Stimulated activated CD8-positive, alpha-beta memory T cell treated with anti-CD3 and anti-CD28 coated beads, Interleukin-7, amount 100 ng/mL, for 4 hours (primary cell): ENCODE measurements at places on chromosomes 2 and 18.
A peak's percentile ranks its signal among the peaks of the same experiment; 100 is the strongest.

- no peak for DNase-seq
Measured at GRCh38 chr2:229943770-229944449, 21.6 kb downstream of the FBXO36 start.

DNA sequence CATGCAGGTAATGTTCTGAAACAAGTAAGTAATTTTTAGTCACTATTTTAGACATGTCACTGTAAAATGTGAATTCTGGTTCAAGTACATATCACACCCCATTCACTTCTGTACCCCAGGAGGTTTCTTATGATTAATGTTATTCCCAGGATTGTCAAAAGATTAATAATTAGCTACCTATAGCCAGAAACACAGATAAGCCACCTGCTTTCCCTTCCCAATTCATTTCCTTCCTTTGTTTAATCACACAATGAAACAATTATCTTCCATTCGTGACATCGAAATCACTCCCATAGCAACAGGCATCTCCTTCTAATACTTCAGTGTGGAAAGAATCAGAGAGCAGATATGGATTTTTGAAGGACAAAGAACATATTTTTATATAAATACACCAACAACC, 1650.3 kb upstream of the CELF4 start:
- DNase-seq, result no peak

DNA sequence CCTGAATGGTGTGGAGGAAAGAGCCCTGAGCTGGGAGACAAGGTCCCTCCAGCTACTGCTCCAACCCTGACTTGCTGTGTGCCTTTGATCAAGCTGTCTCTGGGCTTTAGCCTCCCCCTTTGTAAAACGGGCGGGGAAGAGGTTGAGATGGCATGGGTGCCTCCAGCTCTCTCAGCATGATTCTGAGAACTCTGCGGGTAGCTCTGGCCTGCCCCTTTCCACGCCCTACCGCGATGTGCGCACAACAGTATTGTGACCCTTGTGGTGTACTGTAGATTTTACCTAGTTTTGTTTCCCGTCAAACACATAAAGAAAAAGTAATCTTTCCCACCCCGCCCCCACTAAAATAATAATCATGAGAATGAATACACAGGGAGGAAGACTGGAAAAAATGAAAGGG, 5.3 kb downstream of the CD8A start:
- peak; percentile 75 for DNase-seq

DNA sequence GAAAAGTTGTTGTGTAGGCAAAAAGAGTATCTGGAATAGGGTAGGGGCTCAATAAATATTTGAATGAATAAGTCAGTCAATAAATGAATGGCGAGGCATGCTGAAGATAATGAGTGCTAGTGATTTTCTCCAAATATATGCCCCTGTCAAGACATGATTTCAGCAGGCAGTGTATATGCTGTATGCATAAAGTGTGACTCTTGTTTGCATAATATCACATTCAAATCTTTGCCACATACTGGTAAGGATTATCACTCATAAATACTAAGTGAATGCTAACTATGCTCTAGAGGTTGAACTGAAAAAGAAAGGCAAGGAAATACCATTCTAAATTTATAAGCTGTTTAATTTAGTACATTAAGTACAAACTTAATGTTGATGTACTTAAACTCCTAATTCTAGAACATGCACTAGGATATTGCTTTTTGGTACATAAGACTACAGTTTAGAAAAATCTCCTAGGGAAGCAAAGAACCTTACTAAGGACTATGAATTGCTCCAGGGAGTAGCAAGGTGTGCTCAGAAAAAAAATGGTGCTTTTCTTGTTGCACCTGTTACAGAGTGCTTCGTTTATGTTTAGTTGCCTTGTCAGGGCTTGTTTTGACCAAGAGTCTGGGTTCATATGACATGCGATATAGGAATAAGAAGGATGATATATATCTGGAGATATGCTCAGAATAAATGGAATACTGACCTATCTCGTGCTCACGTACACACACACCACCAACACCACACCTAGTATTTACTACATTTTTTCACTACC, 224.0 kb upstream of the TANK start:
- no peak for DNase-seq

DNA sequence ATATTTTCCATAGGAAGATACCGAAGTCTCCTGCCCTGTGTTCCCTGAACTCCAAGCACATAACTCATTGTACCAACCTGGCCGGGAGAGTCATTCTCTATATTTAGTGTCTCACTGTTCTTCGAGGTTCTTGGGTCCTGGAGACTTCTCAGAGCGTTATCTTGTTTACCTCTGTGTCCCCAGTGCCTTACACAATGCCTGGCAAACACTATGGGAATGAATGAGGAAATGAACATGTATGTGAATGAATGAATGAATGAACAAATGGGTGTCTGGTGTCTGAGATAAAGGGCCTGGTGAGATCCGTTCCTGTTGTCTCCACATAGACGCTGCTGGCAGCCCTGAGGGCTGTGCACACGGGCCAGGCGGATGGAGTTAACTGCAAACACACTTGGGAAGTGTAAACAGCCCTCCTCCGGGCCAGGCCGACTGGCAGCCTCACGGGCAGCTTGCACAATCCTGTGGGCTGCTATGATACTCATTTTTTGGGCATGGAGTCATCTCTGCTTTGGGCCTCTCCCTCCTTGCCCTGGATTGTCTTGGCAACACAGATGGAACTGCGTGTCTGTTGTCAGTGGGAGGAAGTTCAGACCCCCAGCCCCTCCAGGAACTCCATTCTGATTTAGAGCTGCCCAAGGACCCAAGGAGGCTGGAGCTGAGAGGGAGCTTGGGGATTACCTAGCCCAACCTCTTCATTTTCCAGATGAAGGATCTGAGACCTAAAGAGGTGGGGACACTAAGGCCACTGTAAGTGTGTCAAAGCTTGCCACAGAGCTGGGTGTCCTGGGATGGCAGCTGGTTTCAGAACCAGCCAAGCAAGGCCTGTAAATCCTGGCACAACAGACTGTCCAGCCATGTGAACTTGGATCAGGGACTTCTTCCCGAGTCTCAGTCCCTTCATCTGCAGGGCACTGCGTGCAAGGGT, 124.4 kb downstream of the INHBB start:
- no peak for DNase-seq
